Occipital lobe (tissue), 3 donors: ENCODE measurements at places on chromosomes 5 and 9.

GRCh38 chr9:115766370-115766955 is 387.1 kb upstream of the PAPPA start:
- no peak for DNase-seq

- no peak for DNase-seq
Measured at GRCh38 chr9:20490246-20490834, 132.0 kb downstream of the MLLT3 start.

GRCh38 chr9:2179567-2179966 is 164.4 kb downstream of the SMARCA2 start:
- DNase-seq, result no peak

GRCh38 chr9:70318002-70318401 is 59.2 kb downstream of the SMC5 start:
- DNase-seq, result no peak

- no peak for DNase-seq
Measured at GRCh38 chr5:147504011-147504410, 5.9 kb downstream of the DPYSL3 start.

DNA sequence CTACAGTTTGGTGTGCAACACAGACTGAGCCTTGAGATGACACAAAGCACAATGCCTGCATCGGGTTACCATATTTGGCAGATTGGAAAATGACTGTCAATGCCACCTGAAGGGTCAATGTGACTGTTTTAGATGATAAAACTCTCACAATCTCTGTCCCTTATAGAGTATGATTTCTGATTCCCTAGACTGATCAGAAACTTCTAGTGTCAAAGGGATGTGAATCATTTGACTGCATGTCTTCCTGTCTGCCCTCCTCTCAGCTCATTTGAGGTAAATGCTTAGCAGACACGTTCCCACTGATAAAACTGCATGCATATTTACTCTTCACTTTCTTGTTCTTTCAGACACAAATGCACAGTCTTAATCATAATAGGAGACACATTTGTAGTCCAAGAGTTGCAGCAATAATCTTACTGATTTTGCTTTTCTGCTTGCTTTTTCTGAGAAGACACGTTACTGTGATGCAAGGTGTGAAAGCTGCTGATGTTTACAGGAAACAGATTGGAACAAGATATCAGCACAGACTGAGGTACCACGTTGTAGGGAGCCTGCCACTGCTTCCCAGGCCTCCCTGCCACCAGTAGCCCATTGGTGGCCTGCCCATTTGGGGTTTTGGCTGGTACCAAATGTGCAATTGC is 77.8 kb downstream of the GCNT4 start:
- DNase-seq, result no peak

- DNase-seq, result no peak
Measured at GRCh38 chr9:35845824-35846771, 17.1 kb downstream of the TMEM8B start.

GRCh38 chr9:98219794-98220370 is 27.4 kb upstream of the CORO2A start:
- DNase-seq, result no peak

DNA sequence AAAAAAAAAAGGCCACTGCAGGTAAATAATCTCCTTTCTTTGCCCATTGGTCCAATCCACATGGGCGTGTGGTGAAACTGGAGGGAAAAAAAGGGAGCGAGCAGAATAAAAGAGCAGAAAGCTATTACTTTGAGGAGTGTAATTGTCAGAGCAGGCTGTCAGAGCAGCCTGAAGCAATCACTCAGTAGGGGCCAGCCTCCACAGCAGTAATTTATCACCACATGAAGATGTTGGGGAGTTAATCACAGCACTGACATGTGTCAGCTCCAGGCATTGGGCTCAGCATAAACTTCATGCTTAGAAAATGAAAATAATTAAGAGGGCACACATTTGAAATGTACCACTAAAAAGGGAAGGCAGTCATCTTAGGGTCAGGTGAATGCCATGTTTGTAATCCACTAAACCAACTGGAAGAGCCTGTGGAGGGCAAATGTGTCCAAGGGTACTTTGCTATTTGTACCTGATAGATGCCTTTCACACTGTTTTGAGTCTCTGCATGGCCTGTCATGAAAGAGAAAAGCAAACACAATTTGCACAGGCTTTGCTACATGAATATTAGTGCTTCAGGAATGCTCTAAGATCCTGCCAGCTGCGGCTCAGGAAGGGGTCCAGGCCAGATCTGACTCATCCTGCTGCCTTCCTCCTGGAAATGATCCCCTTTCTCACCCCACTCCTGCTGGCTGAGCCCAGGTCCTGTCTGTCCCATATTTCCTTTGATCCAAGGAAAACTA is 2.9 kb upstream of the PTGER4 start:
- no peak for DNase-seq

GRCh38 chr5:54990841-54991258 is 5.5 kb upstream of the ESM1 start:
- DNase-seq, result no peak

GRCh38 chr5:144332265-144332664 is 161.6 kb downstream of the KCTD16 start:
- no peak for DNase-seq

GRCh38 chr5:147635882-147636728 is 126.2 kb upstream of the DPYSL3 start:
- DNase-seq, result no peak

- DNase-seq, result no peak
Measured at GRCh38 chr5:6737043-6737941, 24.1 kb downstream of the TENT4A start.

GRCh38 chr5:17929171-17929570 is 294.9 kb downstream of the TAF11L14 start:
- DNase-seq, result no peak

DNA sequence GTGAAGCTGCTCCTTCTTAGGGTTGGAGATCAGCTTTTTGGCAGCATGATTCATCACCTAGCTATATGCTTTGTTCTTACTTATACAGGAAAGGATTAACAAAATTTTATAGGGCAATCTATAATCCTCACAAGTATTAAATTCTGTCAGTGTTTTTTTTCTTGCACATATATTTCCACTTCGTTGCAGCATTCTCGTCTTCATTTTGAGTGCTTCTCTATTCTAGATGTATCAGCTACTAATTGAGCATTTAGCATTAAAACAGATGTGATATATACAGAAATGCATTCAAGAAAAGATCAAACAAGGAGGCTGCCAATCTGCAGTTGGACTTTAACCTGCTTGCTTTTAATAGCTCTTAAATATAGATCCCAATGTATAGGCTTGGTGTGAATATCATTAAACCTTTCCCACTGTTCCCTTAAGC is 3.6 kb upstream of the CTXN3 start:
- no peak for DNase-seq

- DNase-seq, result peak; percentile 87
Measured at GRCh38 chr9:107750741-107751566, 261.4 kb upstream of the KLF4 start.

DNA sequence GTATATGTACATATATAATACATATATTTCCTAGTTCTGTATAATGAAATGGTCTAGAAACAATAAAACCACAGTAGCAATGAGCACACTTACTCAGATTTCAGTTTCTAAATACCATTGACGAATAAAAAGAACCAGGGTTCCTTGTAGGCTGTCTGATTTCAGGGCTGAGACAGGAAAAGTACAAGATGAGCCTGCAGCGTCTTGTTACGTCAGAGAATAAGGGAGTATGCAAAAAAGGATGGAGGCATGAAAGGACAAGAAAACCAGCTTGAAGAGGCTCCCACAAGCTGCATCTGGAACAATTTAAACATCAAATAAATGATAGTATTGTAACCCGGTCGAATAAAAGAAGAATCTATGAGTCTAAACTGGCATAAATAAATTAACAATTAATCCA is 17.8 kb upstream of the TIFAB start:
- DNase-seq, result no peak

- no peak for DNase-seq
Measured at GRCh38 chr9:105864248-105864898, 170.0 kb downstream of the TMEM38B start.

GRCh38 chr5:147658293-147658932 is 124.1 kb downstream of the JAKMIP2 start:
- no peak for DNase-seq

DNA sequence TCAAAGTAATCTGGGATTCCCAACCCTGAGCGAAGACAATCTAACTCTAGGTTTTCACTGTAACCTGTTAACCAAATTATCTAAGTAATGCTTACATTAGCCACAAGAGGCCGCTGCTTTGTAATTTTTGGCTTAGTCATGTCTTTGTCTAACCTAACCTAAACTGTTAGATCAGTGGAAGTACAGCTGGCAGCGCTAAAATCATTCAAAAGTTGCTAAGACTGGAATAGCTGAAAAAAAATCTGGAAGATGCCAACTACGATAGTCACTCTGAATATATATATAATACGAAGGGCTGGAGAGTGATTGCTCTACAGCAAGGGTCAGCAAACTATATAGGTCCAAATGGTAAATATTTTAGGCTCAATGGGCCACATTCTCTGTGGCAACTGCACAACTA is 60.2 kb downstream of the FBXO38 start:
- peak; percentile 13 for DNase-seq

- DNase-seq, result no peak
Measured at GRCh38 chr9:128781187-128782070, 5.6 kb upstream of the TBC1D13 start.

GRCh38 chr9:134319306-134320125 is 6.7 kb upstream of the RXRA start:
- DNase-seq, result no peak

- no peak for DNase-seq
Measured at GRCh38 chr5:179816401-179816795, 4.3 kb upstream of the SQSTM1 start.

GRCh38 chr5:137096149-137097103 is 402.7 kb downstream of the SPOCK1 start:
- no peak for DNase-seq

DNA sequence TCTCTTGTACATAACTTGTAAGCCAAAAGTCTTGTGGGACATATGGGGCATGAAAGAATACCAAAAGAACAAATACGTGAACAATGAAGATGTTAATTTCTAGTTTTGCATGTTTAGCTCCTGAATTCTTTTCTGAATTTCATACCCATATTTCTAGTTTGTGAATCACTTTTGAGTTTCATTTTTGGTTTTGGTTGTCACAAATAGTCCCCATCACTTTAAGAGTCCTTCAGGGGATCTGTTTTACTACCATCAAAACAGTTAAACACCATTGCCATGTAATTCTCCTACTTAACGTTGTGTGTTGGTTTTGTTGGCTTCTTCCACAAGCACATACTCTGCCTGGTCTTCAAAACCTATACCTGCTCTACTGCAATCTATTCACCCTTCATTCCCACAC is 27.0 kb downstream of the VCAN start:
- no peak for DNase-seq

DNA sequence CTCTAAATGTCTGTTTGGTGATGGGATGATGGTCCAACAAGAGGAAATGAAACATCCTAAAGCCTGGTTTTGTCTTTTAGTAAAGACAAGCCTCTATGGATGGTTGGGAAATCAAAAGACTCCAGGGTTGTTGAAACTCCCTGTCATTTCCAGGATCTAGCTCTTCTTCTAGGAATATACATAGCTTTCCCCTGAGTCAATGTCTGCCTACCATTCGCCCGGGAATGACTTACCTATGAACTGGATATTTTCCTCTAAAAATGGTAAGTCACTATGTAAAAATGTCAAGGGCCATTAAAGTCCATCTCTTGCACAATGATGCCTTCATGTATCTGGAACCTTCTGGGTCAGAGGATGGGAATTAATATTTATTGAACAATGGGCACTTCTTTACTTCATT is 11.1 kb upstream of the KIF12 start:
- no peak for DNase-seq

- DNase-seq, result no peak
Measured at GRCh38 chr5:177490311-177490991, 7.0 kb downstream of the PDLIM7 start.

- no peak for DNase-seq
Measured at GRCh38 chr5:123215929-123216702, 127.1 kb downstream of the PRDM6 start.

DNA sequence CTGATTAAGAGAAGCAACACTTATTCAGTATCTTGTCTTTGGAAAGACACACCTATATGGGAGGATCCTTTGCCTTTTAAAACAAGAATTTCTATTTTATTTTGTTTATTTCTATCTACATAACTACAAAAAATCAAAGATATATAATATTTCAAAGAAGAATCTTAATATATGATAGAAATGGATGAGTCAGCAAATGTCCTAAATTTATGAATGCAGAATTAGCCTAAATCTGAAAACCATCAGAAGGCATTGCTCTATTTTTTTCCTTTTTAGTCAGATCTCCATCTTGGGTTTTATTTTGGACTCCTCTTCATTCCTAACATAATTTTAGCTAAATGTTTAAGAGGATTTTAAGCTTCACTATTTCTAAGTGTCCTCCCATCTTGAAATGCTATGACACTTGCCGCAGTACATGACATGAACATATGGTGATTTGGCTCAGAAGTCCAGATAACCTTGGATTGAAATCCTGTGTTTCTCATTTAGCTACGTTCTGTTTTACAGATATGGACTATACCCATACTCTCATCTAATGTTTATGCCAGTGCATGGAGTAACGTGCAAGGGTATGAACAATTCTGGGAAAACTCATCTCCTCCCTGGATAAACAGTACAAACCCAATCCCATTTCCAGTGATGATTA is 1322.8 kb upstream of the DMAC1 start:
- DNase-seq, result no peak

- no peak for DNase-seq
Measured at GRCh38 chr5:90967443-90967842, 408.8 kb downstream of the ADGRV1 start.

- no peak for DNase-seq
Measured at GRCh38 chr5:98103807-98104206, 669.7 kb upstream of the RGMB start.

- no peak for DNase-seq
Measured at GRCh38 chr5:116038817-116039216, 6.5 kb downstream of the ARL14EPL start.

GRCh38 chr9:130368631-130369103 is 76.1 kb upstream of the ASS1 start:
- no peak for DNase-seq

GRCh38 chr5:53616939-53617549 is 56.6 kb downstream of the NDUFS4 start:
- DNase-seq, result no peak

GRCh38 chr5:86493777-86494176 is 124.0 kb upstream of the COX7C start:
- DNase-seq, result no peak

DNA sequence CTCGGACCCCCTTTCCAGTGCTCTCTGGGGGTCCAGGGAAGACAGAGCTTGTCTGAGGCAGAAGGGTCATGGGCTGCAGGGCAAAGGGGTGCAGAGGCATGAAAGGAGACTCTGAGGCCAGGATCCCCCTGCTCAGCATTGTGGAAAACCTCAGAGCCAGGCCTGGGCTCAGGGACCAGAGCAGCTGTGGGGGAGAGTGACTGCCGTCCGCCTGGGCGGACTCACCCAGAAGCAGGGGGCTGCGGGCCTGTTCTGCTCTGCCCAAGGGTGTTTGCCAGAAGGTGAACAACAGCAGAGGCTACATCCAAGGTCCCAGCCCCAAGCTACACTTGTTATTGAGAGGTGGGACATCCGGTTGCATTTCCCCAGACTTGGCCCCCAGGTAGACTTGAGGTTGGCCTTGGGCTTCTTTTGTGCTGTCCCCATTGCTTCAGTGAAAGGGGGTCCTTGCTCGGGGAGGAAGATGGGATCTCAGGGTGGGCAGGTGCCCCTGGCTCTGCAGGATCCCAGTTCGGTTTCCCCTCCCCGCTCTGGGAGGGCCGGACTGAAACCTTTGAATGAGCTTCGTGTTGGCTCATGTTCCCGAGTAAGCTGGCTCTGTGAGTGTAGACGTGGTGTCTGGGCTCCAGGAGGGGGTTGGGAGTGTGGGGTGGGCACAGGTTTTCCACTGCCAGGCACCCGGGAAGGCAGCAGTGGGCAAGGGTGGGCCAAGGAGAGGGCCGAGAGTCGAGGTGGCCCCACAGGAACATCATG is 92.1 kb downstream of the COL5A1 start:
- no peak for DNase-seq

- DNase-seq, result no peak
Measured at GRCh38 chr9:69453746-69454145, 128.7 kb downstream of the ENTREP1 start.
